DMS 273 treated with DMSO at 0.1 percent for 48 hours (cell line): ENCODE measurements at places on chromosomes 16 and 17.
A peak's percentile ranks its signal among the peaks of the same experiment; 100 is the strongest.

GRCh38 chr17:2337544-2338314 is 428 bp downstream of the SGSM2 start:
- DNase-seq = no peak

- DNase-seq = no peak
Measured at GRCh38 chr16:84397090-84397489, 28.8 kb downstream of the ATP2C2 start.

GRCh38 chr16:85649411-85650134 is 36.5 kb downstream of the GSE1 start:
- no peak for DNase-seq

GRCh38 chr17:63434951-63435571 is 11.0 kb downstream of the CYB561 start:
- DNase-seq = peak; percentile 9

- DNase-seq = no peak
Measured at GRCh38 chr16:46688101-46688653, 801 bp downstream of the VPS35 start.

GRCh38 chr16:53775821-53776431 is 72.0 kb downstream of the FTO start:
- DNase-seq = no peak

DNA sequence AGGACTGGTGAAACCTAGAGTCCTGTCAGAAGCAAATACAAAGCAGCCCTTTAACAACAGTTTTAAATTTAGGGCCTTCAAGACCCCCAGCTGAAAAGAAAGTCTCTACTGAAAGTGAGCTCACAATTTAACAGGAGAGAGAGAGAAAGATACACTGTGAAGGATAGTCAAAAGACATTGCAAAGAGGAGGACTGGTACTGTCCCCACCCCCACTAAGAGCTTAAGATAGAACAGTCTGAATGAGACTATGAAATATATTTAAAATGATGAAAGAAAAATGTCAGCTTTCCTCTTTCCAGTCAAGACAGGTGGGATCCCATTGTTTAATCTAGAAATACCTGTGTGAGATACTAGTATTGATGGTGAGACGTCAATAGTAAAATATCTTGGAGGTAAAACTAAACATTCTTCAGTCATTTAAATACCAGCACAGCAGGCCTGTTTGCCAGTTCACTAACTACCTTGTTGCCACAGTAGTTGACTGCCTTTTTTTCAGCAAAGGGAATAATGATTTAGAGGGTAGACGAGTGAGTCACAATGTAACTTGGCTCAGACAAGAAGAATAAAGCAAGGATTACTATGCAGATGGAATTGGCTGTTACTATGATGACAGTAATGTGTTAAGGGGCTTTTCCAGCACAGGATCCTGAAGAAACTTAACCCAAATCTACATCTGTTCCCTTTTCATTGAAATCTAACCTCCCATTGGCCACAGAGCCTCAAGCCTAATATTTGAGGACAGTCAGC is 47.2 kb upstream of the RASL10B start:
- no peak for DNase-seq
